A549 treated with Hydrocortisone at 1 μM for 4 hours (cell line): ENCODE measurements at places on chromosomes 13 and 19. TPM values are rescaled to one million over a fixed set of nuclear protein-coding genes. Genes with fewer than 3 reads are reported as not detected.

MKNK2 gene
- total RNA-seq: 52.0 to 74.0 TPM (median 72.3 TPM) in 5 replicates

LHFPL6 gene
- total RNA-seq: 6.3 to 8.8 TPM (median 6.5 TPM) in 5 replicates

XRCC1 gene
- 25.4 to 29.3 TPM (median 28.2 TPM) in 5 replicates for total RNA-seq

AP1M2 gene
- 29.1 to 51.6 TPM (median 39.6 TPM) in 5 replicates for total RNA-seq

TBXA2R gene
- 0.86 to 1.5 TPM (median 1.0 TPM) in 5 replicates for total RNA-seq
